IPS DF 19.7 (cell line): ENCODE measurements at places on chromosomes 6 and 20.

- DNase-seq, result no peak
Observed at GRCh38 chr20:58639182-58640146, 11.6 kb upstream of the STX16 start.

DNA sequence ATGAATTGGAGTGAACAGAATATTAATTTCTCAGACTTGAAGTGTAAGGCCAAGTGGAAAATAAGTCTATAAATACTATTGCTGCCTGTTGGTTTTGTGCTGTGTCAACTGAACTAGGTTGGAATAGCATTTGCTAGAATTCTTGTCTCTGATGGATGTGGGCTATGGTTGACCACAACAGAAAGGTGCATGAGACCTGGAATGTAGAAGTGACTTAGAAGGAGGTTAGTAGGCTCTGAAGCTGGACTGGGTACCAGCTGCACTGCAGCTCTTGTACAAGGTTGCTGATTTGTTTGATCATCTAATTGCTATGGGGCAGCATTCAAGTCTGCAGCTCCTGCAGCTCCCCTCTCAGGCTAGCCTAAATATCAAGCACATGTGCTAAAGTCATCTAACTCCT, 479.0 kb upstream of the NRSN1 start:
- no peak for DNase-seq

DNA sequence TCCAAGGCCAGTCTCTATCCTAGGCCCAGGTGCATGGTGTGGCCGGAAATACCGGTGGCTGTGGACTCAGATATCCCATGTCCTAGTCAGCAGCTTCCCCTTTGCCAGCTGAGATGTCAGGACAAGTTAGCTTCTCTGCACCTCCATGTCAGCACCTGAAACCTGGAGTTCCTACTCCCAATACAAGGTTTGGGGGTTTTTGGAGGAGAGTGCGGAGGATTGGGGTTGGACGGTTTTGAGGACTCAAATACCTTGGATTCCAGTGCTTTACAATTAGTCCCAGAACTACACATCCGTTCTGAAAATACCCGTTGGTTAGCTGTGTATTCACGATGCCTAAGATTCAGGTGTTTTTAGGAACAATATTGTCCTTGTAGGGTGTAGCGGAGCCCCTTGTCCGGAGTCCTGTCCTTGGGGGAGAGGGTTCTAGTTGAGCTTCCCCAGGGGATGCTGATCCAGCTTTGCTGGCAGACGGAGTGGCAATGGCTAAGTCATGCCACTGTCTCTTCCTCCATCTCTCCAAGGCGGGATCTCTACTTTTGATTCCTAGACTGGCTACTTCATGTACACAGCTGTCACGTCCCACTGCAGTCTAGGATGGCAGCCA, 45.0 kb downstream of the ADNP start:
- no peak for DNase-seq

DNA sequence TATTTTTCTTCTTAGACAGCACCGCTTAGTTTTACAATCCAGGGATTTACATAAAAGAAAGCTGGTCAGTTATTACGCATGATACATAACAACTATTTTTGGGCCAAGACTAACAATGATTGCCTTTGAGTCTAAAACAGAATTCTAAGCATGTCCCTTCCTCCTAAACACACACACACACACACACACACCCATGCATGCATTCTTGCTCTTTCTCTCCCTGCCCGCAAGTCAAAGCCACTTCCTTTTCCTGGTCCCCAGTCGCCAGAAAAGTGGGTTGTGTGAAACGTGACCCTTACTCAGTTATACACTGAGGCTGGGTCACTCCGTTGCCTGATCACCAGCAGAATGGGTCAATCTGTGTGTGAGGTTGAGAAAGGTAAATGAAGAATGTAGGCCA, 31.4 kb downstream of the FYN start:
- no peak for DNase-seq

DNA sequence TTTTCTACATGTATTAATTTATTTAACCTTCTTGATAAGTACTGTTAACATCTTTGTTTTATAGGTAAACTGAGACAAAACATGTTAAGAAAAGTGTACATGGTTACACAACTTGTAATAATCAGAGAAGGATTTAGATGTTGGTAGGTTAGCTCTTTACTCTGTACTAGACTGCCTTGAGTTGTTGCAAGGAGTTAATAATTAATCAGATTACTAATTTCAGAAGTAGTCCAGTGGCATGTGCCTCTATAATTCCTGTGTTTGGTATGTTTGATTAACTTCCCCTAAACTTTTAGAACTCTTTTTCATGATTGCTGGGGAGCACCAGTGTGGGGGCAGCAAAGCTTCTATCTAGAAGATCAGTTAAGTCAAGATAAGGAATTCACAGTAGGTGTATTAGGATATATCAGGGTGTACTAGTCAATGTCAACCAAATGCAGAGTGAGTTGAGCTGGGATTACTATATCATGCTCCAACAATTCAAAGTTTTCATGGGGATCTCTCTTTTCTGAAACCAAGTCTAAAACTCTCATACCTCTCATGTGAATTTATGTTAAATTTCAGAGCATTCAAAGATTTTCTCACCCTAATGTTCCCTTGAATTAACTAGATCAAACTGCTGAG, 129.7 kb upstream of the AHI1 start:
- no peak for DNase-seq

- DNase-seq, result no peak
Observed at GRCh38 chr6:43464337-43464736, 9.0 kb upstream of the DLK2 start.

- no peak for DNase-seq
Observed at GRCh38 chr20:275791-276190, 14.8 kb downstream of the C20orf96 start.

DNA sequence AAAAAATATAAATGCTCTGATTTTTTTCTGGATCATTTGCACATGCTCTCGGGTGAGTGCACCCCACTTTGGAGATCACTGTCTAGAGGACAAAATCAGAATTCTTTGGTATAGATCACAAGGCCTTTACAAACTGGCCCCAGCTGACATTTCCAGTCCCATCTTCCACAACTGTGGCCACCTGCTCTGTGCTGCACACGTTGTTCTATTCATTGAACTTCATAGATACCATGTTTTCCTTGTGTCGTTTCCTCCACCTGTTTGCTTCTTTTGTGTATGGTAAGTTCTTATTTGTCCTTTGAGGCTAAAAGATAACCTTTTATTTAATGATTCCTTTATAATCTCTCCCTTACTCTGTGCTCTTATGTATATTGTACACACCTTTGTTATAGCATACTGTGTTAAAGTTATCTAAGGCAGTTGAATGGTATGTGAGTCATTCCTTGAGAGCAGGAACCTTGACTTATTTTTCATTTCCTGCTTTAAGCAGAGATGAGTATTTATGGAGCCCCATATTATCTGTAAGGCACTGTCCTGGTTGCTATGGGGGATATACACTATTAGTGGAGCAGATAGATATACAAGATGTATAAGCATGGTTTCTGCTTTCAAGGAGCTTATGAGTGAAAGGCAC, 12.0 kb upstream of the SLC17A5 start:
- no peak for DNase-seq

DNA sequence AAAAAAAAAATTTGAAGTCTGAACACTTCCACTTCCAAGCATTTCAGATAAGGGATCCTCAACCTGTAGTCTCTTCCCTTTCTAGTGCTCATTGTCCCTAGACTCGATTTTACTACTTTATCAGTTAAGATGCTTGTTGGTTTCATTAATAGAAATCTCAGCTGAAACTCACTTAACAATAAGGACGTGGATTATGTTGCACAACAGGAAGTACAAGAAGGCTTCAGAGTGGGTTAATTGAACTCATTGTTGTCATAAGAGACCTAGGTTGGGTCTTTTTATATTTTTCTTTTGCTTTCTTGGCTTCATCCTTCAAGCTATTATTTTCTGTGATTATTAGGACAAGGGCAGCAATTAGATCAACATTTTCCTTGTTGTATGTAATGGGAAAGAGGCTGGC, 175.2 kb downstream of the CDKAL1 start:
- no peak for DNase-seq

- no peak for DNase-seq
Observed at GRCh38 chr20:40720826-40721225, 31.8 kb upstream of the MAFB start.

DNA sequence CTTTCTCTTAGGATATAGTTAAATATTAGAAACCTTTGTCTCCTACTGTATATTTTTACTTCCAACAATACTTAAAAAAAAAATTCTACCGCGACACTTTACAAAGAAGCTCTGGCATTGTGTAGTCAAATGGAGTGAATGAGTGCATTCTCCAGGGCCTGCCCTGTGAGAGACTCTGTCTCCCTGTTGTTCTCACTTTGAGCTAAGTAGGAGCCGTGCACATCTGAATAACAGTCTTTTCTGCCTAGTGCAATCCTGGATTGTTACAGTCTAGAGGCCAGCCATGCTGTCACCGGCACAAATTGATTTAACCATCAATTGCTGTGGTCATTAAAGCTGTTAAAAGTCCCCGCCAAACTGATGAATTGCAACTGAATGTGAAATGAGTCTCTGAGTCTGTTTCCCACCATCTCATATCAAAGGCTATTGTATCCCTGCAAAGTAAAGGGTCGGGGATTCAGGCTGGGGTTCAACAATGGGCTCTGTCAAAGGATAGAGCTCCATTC, 156.0 kb downstream of the RFPL4B start:
- DNase-seq, result no peak

DNA sequence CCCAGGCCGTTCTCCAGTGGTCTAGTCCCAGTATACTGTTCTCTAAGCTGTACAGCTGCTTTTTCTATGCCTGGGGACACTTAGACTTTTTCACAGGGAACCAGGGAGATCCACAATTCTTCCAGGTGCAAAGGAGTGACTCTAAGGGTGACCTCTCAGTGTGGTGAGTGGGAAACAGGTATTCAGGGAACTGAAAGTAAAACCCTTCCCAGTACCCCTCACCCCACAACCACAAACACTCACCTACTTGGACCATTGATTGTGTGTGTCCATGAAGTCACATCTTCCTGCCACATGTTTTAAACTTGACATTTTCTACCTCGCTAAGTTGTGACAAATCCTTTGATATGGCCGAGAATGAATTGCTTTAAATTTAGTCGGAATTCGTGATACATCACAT, 183.6 kb downstream of the CLIC5 start:
- no peak for DNase-seq

DNA sequence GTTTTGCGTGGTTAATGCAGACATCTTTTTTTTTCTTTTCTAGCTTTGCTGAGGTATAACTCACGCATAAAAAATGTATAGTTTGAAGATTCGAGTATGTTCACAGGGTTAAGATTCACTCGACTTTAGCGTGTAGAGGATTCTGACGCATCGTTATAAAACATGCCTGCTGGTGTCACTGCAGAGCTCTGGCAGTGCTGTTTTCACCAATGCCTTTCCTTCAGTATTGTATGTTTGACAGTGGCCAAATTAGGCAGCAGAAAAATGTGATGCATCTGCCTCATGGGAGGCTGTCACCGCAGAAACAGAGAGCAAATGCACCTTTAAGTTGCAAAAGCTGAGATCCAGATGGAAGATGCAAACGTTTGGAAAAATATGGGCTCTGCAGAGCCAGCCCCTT, 18.0 kb upstream of the SIRPB2 start:
- DNase-seq, result no peak

DNA sequence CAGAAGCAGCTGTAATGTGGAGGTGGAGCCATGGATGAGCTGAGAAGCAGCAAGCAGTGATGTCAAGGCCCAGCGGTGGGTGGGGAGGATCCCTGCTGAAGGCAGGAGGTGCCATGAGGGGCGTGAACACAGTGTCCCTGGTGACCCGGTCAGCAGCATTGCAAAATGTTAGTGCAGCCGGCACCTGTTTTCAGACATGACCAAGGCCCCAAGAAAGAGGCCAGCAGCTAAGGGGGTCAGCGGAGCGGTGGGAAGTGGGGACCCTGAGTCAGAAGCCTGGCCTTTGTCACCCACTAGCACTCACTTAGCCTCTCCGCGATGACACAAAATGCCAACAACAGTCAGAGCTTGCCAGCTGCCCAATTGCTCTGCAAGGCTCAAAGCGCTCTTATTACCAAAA, 51.9 kb downstream of the TMEM242 start:
- DNase-seq, result no peak

GRCh38 chr6:165167861-165168260, 141.5 kb downstream of the C6orf118 start:
- no peak for DNase-seq

- DNase-seq, result no peak
Observed at GRCh38 chr20:18166241-18166881, 28.7 kb downstream of the KAT14 start.

DNA sequence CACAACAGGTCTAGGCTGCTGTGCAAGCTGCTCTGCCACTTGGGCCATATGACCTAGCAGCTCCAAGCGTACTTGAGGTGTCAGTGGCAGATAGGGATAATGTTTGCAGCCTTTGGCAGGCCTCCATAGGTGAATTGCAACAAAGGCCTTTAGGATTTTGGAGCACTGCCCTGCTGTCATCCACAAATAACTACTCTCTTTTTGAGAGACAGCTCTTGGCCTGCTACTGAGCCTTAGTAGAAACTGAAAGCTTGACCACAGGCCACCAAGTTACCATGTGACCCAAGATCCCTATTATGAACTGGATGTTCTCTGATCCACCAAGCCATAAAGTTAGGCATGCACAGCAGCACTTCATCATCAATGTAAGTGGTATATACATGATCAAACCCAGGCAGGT, 29.9 kb downstream of the FBXO30 start:
- DNase-seq, result no peak

DNA sequence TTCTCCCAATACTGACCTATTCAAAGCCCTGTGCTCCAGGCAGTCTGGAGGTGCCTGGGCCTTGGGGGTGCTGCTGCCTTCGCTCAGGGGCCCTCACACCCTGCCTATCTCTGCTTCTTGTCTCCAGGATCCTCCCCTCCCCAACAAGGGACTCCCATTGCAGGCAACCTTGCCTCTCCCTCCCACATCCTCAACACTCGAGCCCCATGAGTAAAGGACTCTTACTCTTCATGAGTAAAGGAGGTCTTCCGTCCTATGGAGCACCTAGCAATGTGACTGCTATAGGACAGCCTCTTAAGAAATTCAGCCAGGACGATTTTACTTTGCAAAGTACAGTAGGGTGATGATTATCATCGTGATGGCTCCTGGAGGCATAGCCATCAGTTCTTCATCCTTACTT, 24.5 kb downstream of the PLEKHG1 start:
- no peak for DNase-seq

DNA sequence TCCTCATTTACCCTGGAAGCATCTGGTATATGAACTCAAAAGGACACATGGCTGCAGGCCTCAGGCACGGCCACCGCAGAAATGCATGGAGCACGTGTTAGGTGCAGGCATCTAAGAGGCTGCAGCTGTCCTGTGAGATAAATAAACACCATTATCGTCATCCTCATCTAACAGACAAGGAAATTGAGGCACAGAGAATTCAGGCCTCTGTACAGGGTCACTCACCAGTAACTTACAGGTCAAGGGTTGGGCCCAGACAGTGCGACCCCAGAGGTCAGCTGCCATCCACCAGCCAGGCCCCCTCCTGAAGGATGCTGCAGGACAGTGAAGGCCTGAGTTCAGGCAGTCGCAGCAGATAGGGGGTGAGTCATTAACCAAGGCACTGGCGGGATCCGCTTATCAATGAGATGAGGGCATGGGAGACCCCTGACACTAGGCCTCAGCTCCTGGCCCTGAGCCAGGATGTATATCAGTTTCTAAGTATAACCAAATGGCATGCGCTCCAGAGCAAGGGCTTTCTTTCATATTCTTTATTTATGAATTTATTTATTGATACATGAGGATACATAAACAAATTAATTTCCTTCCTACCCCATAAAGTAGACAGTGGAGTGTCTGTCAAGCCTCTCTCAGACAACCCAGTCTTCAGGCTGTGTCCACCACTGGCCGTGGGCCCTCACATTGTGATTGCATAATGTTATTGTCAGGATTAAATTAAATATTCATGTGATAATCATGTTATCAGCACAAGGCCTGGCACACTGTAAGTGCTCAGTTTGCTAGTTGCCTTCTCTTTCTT, 316.9 kb downstream of the QKI start:
- no peak for DNase-seq

- no peak for DNase-seq
Observed at GRCh38 chr6:16998461-16998860, 103.4 kb upstream of the STMND1 start.
